ENCODE measurements at places on chromosomes 1 and 21.

DNA sequence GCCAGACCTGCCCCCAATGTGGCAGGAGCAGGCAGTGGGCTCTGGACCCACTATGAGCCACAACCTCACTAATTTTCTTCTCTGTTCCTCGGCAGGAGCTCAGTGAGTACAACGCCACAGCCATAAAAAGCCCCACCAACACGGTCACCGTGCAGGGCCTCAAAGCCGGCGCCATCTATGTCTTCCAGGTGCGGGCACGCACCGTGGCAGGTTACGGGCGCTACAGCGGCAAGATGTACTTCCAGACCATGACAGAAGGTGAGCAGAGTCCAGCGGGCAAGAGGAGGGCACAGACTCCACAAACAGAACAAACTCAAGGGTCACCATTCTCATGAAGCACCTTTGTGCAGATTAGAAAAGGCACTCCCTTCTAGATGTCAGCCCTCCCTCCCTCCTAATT lies 79.9 kb downstream of the LACTBL1 start:
- no peak for DNase-seq

DNA sequence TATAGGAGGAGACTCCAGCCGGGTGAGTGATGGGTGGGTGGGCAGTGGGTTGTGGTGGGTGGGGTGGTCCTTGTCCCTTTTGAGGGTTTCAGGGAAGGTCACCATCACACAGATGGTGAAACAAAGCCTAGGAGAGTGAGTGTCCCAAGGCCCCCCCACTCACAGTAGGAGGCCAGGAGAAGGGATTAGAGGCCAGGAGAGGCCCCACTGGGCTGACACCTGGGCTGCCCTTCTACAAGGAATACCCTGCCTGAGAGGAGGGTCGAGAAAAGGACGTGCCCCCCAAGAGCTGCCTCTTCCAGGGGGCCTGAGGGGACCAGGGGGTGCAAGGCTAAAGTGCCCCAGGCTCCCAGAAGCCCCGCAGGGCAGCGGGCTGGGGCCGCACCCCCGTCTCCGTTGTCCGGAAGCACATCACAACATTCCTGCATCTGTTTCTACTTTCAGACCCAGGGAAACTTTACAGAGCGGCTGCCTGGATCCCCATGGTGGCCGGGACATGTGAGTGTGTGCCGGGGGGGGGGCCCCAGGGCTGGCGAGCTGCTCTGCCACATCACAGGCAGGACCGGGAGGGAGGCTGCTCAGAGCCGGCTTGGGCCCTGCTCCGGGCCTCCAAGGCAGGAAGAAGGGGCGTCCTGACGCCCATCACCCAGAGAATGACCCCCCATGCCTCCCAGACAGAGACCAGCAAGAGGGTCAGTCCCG lies 68.2 kb downstream of the ARHGEF16 start:
- no peak for DNase-seq

DNA sequence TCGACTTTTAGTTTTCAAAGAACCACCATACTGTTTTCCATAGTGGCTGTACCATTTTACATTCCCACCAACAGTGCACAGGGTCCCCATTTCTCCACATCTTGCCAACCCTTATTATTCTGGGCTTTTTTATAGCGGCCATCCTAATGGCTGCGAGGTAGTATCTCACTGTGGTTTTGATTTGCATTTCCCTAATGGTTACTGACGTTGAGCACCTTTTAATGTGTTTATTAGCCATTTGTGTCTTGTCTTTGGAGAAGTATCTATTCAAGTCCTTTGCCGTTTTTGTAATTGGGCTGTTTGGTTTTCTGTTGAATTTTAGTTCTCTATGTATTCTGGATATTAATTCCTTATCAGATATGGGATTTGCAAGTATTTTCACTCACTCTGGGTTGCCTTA lies 22.3 kb upstream of the KCNAB2 start:
- no peak for DNase-seq

GRCh38 chr1:211723273-211723672 lies 47.9 kb upstream of the NEK2 start:
- DNase-seq: no peak

GRCh38 chr1:167849666-167850065 lies 64.3 kb downstream of the ADCY10 start:
- DNase-seq: no peak

GRCh38 chr1:44348061-44348485 lies 7.0 kb downstream of the ERI3 start:
- DNase-seq: no peak

DNA sequence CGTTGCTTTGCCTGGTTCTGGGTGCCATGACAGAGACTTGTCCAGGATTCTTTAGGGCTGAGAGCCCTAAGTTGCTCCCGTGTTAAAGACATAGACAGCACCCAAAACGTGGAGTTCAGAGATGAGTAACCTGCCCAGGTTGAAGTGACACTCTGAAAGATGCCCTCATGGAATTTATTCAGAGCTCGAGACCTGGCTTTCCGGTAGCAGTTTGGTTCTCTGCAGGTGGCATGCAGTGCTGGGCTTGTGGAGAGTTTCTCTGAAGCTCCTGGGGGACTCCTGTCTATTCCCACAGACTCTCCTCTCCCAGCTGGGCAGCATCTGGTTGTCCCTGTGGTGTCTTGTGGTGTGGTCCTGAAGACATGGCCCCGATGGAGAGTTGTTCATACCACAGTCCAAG lies 241.0 kb downstream of the RHOU start:
- no peak for DNase-seq

DNA sequence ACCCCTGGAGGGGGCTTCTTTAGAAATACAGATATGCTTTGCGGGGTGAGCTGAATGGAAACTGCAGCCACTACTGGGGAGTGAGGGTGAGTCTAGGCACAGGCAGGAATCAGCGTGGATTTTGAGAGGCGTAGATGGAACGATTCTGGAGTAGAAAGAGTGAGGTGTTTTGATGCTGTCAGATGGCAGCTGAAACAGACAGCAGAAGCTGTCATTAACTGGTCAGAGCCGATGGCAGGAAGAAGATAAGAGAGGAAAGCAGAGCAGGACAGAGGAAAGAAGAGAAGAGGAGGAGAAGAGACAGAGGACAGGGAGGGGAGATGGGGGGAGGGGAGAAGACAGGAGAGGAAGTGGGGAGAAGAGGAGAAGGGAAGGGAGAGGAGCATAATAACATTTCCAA lies 138.5 kb downstream of the LRIG2 start:
- no peak for DNase-seq

DNA sequence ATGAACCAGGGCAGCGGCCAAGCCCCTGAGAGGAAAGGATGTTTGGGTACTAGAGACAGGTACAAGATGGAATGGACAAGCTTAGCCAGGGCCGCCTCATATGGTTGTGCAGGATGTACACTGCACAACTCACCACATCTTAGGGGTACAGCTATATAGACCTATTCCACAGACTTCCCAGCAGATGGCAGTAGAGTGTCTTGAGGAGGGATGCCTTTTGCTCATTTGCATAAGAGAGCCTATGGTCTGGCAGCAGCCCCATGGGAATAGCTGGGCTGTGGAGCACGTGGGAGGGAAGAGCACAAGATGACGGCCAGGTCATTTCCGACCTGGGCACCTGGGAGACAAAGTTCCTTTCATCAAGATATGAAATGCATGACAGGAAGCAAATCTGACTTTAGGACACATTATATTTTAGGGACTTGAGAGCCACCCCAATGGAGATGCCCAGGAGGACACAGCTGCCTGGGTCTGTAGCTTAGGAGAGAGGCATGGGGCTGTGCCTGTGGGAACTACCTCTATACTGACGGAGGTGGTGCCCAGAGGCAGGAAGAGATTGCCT lies 215.5 kb downstream of the KCNJ6 start:
- DNase-seq: peak; percentile 26

- DNase-seq: no peak
Observed at GRCh38 chr1:43843684-43844083, 89.9 kb upstream of the ARTN start.

DNA sequence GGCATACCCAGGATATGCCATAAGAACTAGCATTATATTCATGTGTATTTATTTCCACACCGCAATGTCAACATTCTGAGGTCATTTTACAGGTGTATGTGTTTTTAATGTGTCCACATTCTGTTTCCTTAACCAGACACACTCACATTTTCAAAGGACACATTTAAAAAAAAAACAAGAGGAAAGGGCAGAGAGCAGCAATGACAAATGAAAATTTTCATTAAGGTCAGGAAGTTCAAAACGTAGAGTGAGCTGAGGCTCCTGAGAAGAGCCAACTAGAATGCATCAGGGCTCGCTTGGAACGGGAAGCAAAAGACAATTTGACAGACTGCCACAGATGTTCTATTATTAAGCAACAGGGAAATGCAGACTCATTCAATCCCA lies 4.8 kb upstream of the GNPAT start:
- DNase-seq: no peak

GRCh38 chr1:113488576-113489177 lies 98.4 kb downstream of the MAGI3 start:
- no peak for DNase-seq

DNA sequence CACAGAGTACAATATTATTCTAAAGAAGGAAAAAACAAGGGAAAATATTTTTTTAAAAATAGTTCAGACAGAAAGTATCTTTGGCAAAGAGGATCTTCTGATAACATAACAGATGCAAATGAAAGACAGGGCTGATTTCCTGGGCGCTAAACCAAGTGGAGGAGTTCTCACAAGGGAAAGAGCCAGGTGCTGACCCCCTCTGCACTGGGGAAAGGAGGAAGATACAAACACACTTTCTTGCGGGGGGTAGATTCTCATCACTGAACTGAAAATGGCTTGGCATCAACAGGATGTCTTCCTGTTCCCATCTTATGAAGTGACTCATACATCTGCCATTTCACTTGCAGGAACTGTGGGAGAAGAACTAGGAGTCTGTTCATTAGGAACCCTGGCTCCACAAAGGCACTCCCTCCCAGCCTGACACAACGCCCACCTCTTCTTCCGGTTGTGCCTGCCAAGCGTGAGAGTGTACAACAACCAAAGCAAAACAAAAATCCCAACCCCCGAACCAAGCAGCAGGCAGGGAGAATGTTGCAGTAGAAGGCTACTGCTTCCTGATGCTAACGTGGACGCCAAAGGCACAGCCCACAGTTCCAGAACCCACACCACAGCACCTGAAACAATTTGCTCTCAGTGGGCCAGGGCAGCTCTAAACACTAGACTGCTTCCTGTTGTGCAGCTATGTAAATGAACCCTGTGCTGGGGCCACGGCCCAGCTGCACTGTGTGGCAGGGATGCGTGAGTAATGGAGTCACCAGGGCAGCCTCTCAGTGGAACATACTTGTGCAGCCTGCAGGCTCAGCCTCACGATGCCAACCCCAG lies 51.0 kb downstream of the GADD45A start:
- DNase-seq: peak; percentile 28

DNA sequence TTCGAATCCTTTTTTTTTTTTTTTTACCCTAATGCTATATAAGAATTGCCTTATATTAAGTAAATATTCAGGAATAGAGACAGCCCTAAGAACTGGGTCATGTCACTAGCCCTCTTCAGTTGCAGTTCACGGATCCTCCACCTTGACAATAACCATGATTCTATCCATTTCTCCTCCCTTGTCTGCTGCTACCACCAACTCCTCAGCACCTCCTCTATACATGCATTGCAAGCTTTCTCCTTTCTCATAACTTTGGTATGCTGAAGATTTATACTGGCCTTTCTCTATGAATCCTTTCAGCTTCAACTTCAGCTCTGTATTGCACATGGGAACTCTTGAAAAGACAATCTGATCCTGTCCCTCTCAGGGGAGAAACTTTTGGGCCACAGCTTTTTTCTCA lies 14.3 kb upstream of the DR1 start:
- no peak for DNase-seq

DNA sequence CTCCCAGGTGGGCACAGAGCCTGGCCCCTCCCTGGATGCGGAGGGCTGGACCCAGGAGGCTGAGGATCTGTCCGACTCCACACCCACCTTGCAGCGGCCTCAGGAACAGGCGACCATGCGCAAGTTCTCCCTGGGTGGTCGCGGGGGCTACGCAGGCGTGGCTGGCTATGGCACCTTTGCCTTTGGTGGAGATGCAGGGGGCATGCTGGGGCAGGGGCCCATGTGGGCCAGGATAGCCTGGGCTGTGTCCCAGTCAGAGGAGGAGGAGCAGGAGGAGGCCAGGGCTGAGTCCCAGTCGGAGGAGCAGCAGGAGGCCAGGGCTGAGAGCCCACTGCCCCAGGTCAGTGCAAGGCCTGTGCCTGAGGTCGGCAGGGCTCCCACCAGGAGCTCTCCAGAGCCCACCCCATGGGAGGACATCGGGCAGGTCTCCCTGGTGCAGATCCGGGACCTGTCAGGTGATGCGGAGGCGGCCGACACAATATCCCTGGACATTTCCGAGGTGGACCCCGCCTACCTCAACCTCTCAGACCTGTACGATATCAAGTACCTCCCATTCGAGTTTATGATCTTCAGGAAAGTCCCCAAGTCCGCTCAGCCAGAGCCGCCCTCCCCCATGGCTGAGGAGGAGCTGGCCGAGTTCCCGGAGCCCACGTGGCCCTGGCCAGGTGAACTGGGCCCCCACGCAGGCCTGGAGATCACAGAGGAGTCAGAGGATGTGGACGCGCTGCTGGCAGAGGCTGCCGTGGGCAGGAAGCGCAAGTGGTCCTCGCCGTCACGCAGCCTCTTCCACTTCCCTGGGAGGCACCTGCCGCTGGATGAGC lies 34.2 kb downstream of the TRIM11 start:
- DNase-seq: no peak

DNA sequence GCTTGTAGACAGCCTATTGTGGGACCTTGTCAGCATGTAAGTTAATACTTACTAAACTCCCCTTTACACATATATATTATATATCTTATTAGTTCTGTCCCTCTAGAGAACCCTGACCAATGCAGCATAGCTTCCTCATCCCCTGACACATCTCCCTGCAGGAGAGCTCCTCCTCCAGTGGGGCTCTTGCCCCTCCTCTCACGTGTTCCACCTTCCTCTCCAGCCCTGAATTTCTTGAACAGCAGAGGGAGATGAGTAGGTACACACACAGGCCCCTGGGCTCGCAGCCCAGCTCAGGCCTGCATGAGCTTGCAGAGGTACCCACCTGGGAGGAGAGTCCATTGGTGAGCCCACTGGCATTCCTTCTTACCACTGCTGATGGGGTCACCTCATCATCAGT lies 27.3 kb upstream of the GOLT1A start:
- no peak for DNase-seq

- no peak for DNase-seq
Observed at GRCh38 chr1:30725450-30726095, 2.2 kb upstream of the MATN1 start.

GRCh38 chr1:66526036-66526435 lies 7.9 kb upstream of the SGIP1 start:
- DNase-seq: no peak

DNA sequence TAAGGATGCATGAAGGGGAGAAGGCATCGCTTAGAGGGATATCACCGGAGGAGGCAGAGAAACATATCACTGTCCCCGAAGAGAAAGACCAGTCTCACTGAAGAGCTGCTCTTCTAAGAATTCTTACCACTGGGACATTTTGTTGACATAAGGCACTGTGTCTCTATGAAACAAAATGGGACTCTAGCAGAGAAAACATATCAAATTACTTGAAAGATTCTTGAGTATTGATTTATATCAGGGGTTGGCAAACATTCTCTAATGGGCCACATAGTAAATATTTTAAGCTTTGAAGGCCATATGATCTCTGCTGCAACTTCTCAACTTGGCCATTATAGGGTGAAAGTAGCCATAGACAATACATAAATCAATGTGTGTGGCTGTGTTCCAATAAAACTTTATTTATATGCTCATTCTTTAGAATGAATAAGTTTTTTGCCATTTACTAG lies 41.0 kb upstream of the GREM2 start:
- no peak for DNase-seq

GRCh38 chr1:2384941-2385481 lies 6.3 kb downstream of the MORN1 start:
- no peak for DNase-seq

- no peak for DNase-seq
Observed at GRCh38 chr21:15679630-15680029, 50.2 kb upstream of the USP25 start.

- no peak for DNase-seq
Observed at GRCh38 chr21:16789636-16790035, 723.2 kb upstream of the CXADR start.
